NCI-H226 (cell line): ENCODE measurements at places on chromosomes 6 and 20.

- no peak for DNase-seq
Measured at GRCh38 chr20:45951925-45952834, 17.7 kb downstream of the PCIF1 start.

DNA sequence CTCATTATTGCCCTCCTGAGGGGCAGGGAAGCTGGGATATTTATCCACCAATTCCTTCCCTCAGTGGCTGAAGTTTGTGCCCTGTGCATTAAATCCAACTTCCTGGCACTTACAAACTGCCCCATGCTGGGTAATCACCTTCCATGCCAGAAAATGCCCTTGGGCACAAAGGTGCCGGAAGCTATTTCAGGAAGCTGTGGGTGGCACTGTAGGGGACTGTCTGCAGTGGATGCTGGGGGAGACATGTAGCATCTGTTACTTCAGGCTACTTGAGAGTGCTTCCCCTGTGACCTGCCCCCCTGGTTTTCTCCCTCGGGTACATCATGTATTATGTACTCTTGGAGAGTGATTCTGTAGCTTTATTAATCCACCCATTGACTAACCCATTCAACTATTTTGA is 24.7 kb upstream of the RALGAPA2 start:
- DNase-seq: no peak

DNA sequence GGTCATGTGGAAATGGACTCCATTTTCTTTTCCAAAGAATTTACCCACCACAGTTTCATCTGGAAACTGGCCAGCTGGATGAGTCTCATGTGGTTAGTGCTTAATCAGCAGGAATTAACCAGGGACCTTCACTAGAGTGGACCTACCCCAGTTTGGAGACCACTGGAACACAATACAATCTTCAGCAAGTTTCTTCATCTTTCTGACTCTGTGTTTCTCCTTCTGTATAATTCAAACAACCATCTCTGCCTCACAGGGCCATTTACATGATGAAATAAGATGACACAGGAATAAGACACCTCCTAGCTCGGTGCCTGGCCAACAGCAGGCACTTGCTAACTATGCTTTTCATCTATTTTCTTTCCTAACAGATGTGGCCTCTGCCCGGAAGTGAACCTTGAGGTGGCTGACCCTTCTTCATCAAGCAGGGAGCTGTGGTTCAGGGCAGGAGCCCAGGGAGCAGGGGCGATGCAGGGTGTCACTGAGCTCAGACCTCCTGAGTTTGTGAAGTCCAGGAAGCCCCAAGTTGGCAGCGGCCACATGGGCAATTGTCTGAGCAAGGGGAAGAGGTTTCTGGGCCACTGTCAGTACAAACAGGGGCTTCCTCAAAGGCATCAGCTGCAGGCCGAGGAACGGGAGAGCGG is 98.8 kb downstream of the SOD2 start:
- no peak for DNase-seq

DNA sequence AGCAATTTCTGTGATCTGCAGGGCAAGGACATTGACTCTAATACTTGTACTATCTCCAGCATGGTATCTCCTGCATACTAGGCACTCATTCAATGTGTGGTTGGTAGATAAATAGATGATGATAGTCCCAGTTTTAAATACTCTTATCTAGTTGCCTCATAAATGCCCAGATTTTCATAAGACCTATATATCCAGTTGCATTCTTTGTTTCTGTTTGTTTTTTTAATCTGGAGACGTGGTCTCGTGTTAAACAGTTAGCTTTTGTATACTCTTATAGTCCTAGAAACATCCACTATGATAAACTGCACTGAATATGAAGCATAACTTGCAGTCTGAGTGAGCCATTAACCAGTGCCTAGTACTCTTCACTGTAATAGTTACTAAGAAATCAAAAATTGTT is 35.5 kb upstream of the SUMO4 start:
- DNase-seq: peak; percentile 31

DNA sequence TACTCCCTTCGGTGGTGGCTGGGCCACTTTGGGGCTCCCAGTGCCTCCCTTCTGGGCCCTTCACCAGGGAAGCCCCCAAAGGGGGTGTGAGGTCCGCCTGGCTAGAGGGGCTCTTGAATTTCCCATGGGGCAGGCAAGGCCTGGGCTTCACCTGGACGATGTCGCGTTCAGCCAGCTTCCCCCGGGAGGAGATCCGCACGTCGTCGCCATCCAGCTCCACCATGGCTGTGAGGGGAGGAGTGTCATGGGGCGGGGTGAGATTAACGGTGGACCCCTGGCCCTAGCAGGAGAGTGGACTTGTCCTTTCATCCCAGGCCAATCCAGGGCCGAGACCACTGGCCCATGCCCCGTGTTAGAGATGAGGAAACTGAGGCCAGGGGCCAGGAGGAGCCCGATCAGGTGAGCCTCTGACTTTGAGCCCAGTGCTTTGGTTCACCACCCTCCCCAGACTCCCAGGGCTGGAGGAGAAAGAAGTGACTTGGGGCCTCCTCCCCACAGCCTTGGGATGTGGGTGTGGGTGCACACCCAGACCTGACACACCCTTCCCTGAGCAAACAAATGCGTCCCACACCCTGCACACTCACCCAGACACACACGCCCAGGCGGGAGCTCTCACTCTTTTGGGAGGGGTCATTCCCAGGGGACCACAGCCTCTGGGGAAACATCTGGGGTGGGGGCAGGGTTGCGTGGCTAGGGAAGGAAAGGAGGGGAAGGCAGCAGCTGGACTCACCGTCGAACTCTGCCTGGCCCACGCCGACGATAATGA is 46.1 kb downstream of the RAB44 start:
- DNase-seq: no peak

GRCh38 chr20:24420567-24420966 is 48.9 kb upstream of the SYNDIG1 start:
- DNase-seq: no peak

DNA sequence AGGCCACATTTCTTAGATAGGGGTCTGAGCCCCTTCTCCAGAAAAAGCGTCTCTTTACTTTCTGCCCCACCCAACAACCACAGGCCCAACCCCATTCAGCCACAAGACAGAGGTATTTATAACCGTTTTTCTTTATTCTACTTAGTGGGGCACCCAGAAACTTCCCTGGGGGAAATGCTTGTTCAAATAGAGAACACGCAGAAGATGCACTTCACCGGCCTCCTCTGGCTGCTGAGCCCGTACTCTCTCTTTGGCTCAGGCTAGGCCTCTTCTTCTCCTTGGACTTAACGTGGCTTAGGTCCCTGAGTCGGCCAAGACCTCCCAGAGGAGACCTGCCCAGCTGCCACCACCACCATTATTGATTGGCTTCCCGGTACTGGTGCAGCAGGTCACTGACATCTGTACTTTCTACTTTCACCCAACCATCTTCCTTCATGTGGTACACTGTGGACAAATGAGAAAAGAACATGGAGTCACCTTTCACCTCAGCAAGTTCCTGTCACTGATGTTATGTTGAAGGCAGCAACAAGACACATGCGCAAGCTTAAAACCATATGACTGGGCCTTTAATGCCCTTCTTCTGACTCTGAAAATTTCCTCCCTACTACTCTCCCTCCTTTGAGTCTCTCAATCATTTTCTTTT is 2.2 kb upstream of the TAP2 start:
- no peak for DNase-seq

DNA sequence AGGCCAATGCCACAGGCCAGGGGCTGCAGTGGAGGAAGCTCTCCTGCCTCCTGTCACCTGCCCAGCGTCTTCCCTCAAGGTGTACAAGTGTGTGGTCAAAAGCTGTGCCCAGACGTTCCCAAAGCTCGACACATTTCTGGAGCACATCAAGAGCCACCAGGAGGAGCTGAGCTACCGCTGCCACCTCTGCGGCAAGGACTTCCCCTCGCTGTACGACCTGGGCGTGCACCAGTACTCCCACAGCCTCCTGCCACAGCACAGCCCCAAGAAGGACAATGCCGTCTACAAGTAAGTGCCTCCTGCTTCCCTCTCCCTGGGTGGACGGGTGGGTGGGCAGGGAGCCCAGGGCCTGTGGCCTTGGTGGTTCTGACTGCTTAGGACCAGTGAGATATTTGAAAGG is 38.2 kb downstream of the ZNF341 start:
- DNase-seq: no peak

DNA sequence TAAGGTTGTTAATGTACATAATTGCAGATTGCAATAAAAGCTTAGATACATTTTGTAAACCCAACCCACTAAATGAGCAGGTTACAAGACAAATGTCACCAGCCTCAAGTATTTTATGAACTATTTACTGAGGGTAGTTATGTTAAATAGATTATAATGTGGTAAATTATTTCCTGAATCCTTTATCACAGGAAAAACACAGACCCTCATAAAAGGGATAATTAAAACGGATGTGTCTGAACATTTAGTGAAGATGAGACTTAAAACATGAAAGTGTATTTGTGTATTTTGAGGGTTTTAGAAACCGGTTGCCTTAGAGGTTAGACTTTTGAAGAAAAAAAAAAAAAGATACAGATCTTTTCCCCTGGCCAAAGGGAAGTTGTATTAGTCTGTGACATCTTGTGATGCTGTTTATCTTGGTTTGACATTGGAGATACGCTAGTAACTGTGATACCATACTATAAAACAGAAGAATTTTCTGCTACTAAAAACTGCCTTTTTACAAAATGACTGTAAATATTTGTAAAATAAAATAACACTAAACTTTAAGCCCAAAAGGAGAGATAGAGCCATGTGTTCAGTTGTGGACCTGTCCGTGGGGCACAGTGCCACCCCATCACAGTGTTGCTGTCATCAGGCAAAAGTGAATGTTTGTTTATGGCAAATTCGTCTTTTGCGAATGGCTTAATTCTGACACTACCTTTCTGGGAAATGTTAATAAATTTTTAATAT is 9.7 kb downstream of the DYNLT1 start:
- DNase-seq: no peak

- DNase-seq: no peak
Measured at GRCh38 chr6:8905757-8906156, 470.4 kb upstream of the SLC35B3 start.

GRCh38 chr6:378090-378957 is 13.2 kb upstream of the IRF4 start:
- DNase-seq: no peak

DNA sequence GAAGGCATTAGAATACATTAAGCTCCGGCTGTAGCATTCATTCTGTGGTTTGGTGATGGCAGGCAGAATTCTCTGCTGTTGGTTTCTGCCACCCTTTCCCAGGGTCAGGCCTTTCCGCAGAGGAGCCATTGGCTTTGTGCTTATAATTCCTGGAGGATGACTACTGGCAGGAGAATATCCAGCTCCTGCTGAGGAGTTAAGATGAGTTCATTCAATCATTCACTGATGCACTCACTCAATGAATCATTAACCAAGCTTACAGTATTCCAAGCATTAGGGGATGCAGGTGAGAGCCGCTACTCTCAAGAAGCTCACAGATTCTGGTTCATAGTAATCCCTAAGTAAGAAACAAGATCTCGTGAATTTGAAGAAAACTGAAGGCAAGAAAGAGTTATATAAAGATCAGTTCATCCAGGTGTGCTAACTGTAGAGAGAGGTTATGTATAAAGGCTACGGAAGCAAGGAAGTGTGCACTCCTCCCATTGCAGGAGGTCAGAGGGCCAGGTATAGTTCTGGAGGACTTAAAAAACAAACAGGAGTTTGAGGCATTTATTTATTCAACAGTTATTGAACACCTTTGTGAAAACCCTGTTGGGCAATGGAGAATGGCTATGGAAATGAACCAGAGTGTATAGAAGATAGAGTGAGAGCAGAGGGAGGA is 75.5 kb downstream of the HMGN3 start:
- DNase-seq: peak; percentile 13

GRCh38 chr20:25085756-25086495 is 4.0 kb upstream of the VSX1 start:
- DNase-seq: no peak

GRCh38 chr20:6882561-6883291 is 115.2 kb downstream of the BMP2 start:
- no peak for DNase-seq
